GM23248 (cell line): ENCODE measurements at places on chromosomes 1 and 21.
A peak's percentile ranks its signal among the peaks of the same experiment; 100 is the strongest.

GRCh38 chr1:155294520-155295182 lies 6.6 kb downstream of the PKLR start:
- H3K4me3 ChIP-seq: peak overlapping the region; percentile 26; the same call in 1 of the 2 replicates
- no peak for DNase-seq
- no peak overlapping the region for H3K27ac ChIP-seq
- no peaks in the 10 kb centered on the region for H3K36me3 ChIP-seq
- peaks cover 19% of the 10 kb centered on the region for H3K27me3 ChIP-seq

GRCh38 chr1:162328512-162328911 lies 48.1 kb downstream of the SPATA46 start:
- no peak overlapping the region for H3K27ac ChIP-seq
- no peak for DNase-seq
- H3K27me3 ChIP-seq: no peaks in the 10 kb centered on the region; the same call in none of the 2 replicates
- no peak overlapping the region for H3K4me3 ChIP-seq

DNA sequence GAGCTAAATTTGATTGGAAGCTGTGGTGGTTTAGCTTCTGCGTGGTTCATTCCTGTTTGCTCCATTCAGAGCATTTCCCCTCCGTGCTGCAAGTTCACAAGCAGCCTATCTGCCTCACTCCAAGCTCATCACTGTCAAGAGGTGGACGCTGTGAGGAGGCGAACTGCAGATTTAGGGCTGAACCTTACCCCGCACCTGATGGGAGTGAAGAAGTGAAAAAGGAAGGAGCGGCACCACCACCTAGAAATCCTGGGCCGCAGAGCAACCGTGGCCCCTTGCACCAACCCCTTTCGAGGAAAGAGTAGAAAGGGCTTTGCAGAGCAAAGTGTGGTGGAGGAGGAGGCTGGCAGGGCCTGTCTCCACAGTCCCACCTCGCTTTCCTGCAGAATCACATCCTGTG lies 117.4 kb downstream of the IER5 start:
- DNase-seq: no peak
- no peak overlapping the region for H3K4me3 ChIP-seq
- H3K27me3 ChIP-seq: peaks cover 11% of the 10 kb centered on the region

DNA sequence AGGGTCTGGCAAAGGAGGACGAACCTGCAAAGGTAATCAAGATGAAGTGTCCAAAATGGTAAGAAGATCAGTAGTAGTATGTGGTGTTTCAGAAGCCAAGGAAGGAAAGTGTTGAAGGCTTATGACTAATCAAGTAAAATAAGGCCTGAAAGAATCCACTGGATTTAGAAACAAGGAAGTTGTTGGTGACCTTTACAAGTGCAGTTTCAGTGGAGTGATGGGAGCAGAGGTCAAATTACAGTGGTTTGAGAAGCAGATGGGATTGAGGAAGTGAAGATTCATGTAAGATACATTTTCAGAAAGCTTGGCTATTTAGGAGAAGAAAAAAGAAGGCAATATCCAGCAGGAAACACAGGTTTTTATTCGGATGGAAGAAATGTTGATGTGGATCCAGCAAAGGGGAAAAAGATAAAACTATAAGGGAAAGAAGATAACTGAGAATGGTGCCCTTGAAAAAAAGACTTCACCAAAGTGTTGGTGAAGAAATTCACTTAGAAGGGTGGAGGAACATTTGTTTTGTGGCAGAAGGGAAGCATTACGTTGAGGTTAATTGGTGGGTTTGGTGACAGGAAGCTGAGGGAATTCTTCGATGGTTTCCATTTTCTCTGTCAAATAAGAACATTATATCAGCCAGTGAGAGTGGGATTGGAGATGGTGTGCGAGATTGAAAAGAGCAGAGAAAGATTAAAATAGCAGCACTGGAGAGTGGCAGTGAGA lies 2.1 kb downstream of the ARMH1 start:
- no peak overlapping the region for H3K4me3 ChIP-seq
- H3K4me1 ChIP-seq: peaks cover 24% of the 10 kb centered on the region
- no peaks in the 10 kb centered on the region for H3K27me3 ChIP-seq
- H3K36me3 ChIP-seq: no peaks in the 10 kb centered on the region
- DNase-seq: peak; percentile 59
- H3K27ac ChIP-seq: peak overlapping the region; percentile 31

DNA sequence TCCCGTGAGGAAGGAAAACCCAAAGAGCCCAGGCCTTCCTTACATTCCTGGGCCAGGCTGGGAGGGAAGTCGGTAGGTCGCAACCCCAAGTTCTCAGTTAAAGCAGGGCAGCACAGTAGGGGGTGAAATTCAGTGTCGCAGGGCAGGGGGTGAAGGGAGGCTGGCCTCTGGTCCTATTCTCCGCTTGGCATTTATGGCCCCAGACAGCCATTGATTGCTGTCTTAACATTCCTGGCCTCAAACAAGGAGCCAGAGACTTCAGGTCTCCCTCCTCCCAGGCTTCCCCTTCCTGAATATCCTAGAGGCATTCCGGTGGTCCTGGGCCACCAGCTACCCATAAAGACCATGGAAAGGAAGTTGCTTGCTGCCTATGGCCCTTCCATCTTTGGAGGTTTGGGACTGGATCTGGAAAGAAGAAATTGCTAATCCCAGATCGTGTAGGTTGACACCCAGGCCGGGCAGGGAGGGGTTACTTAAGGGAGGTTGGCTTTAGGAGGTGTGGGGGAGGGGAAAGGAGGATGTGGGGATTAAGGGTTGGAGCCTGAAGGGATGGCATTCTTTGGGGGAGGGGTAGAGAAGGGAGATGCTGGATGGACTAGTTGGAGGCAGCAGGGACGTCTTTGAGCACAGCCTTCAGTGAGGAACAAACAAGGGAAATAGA lies 1.7 kb downstream of the LIN28A start:
- no peak for DNase-seq
- H3K4me3 ChIP-seq: no peak overlapping the region
- peaks cover 6% of the 10 kb centered on the region; the same call in 1 of the 2 replicates for H3K4me1 ChIP-seq
- H3K36me3 ChIP-seq: no peaks in the 10 kb centered on the region
- H3K27me3 ChIP-seq: peaks cover 67% of the 10 kb centered on the region

DNA sequence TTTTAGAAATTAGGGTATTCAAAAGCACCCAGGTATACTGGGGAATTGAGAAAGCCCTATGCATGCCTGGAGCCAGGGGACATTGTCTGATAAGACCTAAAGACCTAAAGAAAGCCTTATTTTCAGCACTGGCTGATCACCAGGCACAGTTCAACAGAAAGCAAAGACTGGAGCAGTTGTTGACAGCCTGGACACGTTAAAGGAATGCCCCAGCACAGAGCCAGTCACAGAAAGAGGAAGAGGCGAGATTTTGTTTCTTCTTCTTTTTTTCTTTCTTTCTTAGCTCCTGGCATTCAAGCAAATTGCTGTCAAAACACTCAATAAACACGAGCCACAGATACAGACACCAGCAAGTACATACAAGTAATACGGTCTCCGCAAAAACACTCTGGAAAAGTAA lies 40.4 kb downstream of the RNF187 start:
- no peaks in the 10 kb centered on the region for H3K27me3 ChIP-seq
- H3K4me1 ChIP-seq: no peaks in the 10 kb centered on the region
- no peak overlapping the region for H3K4me3 ChIP-seq
- H3K36me3 ChIP-seq: no peaks in the 10 kb centered on the region
- no peak for DNase-seq

DNA sequence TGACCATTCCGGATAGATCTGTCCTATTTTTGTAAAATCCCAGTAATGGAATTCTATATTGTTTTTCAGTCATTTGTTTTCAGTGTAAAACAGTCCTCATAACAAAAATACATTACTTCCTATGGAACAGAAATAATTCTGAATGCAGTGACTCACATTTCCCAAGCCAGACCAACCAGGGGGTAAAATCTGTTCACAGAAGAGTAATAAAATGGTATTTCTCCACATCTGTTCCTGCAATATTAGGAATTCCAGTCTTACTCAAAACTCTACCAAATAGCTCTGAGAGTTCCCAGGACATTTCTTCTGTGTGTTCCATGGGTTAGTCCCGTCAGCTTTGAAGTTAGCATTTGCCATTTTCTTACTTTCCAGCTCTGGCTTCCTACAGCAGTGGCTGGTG lies 2.6 kb upstream of the DDR2 start:
- no peaks in the 10 kb centered on the region for H3K36me3 ChIP-seq
- H3K27ac ChIP-seq: peak overlapping the region; percentile 99
- peaks cover 56% of the 10 kb centered on the region for H3K4me1 ChIP-seq
